Mesothelial cell of epicardium (in vitro differentiated cells): ENCODE measurements at places on chromosomes 5 and 9.

GRCh38 chr5:100186181-100186580 is 349.0 kb upstream of the FAM174A start:
- no peak for DNase-seq

GRCh38 chr9:81628897-81629296 is 60.5 kb downstream of the TLE1 start:
- DNase-seq: no peak

GRCh38 chr5:142425286-142426065 is 100.7 kb upstream of the SPRY4 start:
- no peak for DNase-seq

DNA sequence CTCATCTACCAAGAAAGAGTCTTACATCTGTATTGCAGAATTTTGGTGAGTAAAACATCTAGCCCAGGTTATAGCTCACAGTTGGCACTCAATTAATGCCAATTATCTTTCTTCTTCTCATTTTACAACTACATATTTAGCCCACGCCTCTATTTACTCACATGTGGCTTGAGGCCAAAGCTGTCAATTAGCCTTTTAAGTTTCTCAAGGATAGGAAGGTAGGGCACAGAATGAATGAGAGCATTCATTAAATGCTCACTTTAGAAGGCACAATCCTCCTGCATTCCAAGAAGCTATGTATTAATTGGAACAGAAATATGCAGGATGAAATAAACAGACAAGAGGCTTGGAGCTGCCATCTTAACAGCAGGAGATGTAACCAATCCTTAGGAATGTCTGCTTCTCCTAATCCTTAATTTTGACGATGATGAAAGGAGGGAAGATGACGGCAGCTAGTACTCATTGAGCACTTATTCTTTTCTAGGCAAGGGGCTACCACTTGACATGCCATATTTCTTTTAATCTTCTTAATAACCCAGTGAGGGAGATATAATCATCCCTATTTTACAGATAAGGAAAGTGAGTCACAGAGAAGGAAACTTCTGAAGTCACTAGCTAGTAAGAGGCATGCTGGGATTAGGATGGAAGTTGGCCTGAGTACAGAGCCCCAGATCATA is 30.8 kb upstream of the PANK3 start:
- no peak for DNase-seq

DNA sequence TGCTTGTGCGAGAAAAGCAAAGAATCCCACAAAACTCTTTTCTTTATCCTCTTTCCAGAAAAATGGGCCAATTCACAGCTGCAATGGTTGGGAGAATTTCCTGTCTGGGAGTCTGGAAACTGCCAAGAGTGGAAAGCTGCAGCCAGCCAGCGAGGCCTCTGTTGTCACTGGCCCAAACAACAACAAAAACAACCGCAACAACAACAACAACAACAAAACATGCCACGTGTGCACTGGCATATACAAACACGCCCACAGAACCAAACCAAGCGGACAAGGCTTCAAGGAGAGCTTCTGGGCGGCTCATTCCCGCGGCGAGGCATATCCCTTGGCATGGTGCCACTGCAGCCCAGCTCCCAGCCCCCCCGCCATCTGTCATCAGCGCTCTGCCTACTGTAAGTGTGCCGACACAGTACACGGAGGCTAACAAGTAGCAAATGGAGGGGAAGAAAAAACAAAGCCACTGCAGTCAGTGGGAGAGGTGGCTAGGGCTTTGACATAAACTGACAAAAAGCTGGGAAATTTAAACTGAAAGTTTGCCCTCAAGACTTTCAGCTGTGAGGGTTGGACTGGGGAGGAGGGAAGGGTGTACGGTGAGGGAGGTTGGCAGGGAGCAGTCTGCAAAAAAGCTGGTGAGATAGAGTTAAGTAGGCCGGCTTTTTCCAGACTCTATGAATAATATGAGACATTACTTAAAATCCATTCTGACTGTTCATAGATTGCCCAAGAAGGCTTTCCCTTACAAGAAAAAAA is 165.0 kb upstream of the ZNF462 start:
- peak; percentile 72 for DNase-seq

GRCh38 chr5:44252545-44252944 is 136.7 kb downstream of the FGF10 start:
- no peak for DNase-seq

- DNase-seq: no peak
Measured at GRCh38 chr9:37618817-37619216, 26.4 kb upstream of the TOMM5 start.

DNA sequence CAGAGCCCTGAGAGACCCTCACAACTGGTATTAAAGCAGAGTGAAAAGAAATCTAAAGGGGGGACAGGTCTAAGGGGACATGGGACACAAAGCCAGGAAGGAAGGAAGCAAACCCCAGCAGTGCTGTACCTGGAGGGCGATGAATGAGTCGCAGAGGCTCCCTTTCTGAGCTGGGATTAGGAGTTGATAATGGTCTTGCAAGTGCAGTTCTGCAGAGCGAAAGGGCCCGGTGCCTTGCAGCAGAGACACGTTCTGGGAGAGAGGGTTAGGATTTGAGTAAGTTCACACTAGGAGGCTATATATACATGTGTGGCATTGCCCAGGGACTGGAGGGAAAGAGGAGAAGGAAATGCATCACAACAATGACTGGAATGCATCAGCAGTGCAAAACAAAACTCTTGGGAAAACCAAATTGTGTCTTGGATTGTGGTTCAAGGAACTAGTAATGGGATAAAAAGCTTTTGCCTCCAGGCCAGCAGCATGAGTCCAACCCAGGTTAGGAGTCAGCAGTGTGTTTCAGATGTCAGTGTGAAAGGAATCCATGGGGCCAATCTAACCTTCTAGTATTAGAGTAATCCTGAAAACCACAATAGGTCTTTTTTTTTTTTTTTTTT is 38.8 kb upstream of the LIFR start:
- DNase-seq: no peak

DNA sequence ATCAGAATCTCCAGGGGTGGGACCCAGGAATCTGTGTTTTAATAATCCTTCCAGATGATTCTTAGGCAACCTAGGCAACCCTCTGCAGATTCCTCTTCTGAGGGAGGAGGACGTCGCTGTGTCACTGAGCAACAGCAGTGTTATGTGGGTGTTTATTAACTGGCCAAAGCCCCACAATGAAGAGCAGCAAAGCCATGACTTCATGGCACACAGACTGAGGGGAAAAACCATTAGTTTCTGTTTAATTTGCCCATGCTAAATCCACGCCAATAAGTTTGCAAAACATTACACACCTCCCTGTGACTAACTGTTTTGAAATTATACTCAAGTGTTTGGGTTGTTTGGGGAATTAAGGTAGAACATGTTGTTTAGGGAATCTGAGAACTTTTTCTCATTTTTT is 83.7 kb upstream of the TMED7 start:
- no peak for DNase-seq

DNA sequence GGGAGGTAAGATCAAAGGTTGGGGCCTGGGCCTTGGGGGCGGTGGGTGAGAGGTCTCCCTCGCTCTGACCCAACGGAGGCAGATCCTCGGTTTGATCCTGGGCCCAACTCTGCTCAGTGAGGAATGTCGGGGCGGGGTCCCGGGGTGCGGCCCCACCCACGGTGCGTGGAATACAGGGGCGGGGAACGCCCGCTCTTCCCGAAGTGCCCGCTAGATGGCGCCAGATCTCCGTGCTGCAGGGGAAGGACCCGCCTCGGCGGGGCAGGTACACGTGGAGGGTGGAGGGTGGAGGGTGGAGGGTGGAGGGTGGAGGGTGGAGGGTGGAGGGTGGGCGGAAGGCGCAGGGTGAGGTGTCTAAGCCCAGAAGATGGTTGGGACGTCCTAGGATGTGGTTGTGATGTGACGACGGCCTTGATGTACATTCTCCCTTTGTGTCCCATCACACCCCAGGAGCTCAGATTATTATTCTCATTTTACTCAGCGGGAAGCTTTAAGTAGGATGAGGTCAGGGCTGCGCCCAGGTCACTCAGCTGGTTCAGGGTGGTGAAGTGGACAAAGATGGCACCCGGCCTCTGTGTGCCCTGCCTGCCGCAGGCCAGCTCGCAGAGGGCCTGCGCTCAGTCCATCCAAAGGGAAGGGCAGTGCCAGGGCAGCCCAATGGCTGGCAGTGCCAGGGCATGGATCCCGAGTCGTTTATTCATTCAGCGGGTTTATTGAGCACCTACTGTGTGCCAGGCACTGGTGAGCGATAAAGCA is 9.4 kb upstream of the RPS14 start:
- DNase-seq: peak; percentile 72

DNA sequence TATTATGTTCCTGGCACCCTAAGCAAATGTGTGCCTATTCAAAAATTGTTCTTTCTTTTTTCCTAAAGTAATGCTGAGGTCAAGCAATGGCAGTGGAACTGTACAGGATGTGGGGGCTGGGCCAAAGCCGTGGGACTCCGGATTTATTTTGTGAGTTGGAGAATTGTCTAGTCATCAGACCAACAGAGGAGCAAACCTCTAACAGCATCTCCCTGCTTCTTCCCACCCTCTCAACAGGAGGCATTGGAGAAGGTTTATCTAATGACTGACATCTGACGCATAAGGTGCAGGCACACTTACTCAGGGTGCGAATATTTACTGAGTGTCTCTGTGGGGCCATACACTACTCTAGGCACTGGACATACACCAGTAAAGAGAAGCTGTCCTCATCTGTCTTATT is 38.6 kb downstream of the MARCHF11 start:
- DNase-seq: no peak
